ENCODE measurements at places on chromosomes 4 and X.

DNA sequence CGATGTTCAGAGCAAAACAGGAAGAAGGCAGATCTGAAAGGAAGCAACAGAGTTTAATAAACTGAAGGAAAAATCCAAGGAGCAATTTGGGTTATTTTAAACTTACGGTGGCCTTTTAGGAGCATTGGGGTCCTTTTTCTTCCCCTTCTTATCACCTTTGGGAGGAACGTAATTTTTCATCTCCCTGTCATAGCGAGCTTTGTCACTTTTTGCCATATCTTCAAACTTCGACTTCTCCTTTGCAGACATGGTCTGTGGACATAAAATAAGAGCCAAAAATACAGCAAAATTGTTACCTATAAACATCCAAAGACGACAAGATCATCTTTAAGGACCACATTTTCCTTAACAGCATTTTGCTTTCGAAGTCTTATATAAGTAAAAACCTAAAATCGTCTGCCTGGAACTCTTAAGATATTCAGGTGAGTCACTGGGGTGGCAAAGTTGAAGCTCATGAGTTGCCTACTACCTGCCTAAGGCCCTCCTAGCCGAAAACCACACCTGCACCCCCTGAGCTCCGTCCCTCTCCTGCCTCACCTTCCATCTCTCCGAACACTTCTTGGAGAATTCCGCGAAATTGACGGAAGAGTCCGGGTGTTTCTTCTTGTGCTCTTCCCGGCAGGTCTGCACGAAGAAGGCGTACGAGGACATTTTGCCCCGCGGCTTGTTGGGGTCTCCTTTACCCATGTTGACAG is 1.0 kb downstream of the HMGB2 start:
- DNase-seq: peak; percentile 22

GRCh38 chr4:7781366-7781765 is 158.3 kb downstream of the AFAP1 start:
- no peak for DNase-seq

DNA sequence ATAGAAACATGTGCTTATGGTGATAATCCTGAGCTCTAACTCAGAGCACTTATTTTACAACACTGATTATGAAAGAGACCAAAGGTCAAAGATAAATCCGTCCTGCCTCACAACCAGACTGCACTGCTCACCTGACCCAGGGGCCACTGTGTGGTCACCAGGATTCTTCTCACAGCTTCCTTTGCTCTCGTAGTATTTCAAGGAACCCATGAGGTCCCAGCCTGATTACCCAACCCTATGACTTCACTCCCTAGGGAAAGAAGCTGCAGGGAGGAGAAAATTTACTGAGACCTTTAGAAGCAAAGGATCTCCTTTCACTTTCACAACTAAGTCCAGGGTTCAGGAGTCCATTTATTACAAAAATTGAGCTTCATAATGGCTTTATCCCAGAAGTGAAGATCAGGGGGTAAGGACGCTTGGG is 9.6 kb downstream of the SLC25A5 start:
- DNase-seq: no peak

DNA sequence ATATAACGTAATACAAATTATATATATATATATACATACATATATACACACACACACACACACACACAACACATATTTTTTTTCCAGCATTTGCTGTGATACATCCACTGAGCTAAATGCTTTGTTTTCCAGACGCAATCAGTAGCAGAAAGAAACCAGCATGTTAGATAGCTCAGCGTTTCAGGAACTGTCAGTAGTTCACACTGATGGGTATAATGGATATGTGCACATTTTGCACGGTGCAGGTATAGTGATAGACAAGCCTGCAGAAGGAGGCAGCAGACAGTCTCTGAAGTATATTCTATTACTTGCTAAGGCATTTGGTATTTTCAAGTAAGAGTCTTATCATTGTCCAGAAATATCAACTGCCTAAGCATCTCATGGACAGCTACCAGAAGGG is 741.6 kb upstream of the HS3ST1 start:
- no peak for DNase-seq

- DNase-seq: no peak
Measured at GRCh38 chr4:127922226-127922625, 41.5 kb downstream of the PLK4 start.

DNA sequence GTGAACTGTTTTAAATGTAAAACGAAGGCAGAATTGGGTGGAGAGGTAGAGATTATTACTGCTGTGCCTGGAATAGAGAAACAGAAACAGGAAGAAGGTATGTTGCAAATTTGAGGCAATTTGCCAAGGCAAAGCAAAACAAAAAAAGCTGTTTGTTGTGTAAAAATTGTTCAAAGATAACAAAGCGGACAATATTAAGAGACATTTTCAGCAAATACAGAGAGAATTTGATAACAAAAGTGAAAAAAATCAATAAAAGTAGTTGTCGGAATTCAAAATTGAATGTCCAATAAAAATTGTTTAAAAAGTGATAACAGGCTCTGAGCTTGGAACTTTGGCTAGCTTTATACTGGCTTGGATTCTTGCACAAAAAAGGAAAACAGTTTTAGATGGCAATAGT is 14.4 kb upstream of the SMS start:
- DNase-seq: no peak

- DNase-seq: no peak
Measured at GRCh38 chrX:132957211-132958090, 978 bp downstream of the HS6ST2 start.

- DNase-seq: peak; percentile 75
Measured at GRCh38 chr4:119286377-119287002, 35.4 kb downstream of the FABP2 start.

DNA sequence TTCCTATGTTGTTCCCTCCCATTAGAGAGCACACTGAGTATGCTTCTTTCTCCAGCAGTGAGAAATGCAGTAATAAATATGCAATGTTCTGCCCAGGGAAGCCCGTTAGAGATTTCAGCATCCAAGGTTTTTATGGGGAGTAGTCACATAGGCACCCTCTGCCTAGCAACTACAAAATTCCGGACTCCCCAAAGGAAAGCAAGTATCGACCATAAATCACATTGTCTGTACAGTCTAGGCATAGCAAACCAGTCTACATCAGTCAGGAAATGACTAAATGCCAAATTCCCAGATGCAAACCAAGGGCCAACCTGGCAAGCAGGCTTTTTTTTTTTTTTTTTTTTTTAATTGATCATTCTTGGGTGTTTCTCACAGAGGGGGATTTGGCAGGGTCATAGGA is 34.8 kb downstream of the GPR101 start:
- no peak for DNase-seq

GRCh38 chr4:151666501-151666900 is 94.3 kb downstream of the GATB start:
- DNase-seq: no peak

DNA sequence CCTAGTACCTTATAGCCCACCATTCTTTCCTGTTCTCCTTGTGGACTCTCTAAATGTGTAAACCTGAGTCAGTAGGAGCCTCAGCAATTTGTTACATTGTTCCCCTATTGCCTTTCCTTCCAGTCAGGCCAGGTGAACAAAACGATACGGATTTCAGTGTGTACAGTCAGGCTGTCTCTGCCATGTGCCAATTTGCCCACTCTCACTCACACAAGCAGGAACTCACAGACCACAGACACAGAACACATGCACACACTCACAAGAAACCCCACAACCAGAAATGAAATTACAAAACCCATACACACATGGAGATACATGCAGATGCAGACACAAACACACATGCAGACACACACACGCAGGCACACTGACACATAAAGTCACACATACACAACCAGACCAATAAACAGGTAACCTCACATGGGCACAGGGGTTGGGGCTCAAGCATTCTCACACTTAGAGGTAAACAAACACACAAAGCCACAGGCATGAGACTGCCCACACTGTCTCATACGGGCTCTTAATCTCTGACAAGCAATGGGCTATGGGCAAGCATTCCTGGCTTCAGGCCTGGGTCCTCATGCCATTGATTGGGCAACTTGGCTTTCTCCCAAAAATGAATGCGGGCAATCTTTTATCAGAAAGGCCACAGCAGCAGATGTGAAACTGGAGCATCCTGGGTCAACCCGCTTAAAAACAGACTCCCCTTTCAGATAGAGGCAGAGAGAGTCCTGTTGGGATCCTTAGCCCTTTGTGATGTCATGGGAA is 68.7 kb downstream of the NBDY start:
- no peak for DNase-seq

DNA sequence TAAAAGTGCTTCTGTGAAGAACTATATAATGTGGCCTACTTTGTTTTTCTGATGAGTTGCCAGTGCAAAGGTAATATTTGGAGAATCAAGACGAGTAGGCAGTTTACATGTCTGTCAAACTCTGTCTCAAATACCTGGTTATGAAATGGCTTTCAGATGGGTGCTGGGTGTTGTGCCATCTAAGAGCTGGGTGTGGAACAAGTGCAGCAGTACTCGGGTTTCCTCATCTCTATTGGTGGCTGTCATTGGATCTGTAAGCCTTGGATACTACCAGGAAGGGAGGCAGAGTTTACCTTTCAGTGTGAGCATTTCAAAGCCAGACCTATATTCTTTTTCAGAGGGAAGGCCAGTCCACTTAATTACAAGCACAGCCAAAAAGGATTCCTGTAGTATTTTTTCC is 37.2 kb downstream of the MTM1 start:
- no peak for DNase-seq

DNA sequence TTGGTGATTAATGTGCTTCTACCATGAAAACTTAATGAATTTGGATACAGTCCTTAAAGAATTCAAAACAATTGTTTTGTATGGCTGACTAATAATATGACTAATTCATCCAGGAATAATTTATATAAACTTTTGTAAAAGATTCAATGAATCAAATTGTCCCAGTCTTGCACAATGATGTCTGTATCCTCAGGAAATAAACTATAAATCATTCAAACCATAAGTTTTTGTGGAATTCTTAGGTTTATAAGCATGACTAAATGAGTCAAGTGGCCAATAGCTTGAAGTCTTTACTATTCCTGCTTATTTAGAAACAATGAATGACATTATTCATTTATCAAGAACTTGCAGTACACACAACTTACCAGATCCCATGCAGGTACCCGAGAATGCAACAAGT is 935.0 kb upstream of the INTU start:
- DNase-seq: no peak

DNA sequence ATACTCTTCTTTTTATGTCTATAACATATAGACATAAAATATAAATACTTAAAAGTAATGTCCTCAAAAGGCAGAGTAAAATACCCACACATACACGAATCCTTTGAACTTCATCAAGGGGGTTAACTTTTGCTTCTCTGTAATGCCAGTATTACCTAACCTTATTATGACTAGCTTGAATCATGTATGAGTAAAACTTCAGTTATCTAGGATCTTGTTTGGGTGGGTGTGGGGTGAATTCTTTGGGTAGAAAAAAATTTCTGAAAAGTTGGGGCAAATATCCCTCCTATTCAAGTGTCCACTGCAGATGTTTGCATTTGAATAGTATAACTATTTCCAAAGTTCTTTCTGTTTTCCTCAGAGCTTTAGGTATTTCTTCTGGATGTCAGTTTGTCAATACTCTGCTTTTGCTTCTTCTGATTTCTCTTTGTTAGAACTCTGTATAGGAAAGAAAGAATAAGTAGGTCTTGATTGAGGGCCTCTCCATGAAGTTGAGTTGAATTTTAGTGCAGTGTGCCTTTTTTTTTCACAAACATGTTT is 173.8 kb downstream of the ADGRL3 start:
- DNase-seq: no peak

- no peak for DNase-seq
Measured at GRCh38 chrX:9298221-9298620, 166.6 kb upstream of the TBL1X start.

- no peak for DNase-seq
Measured at GRCh38 chrX:150454083-150454482, 91.0 kb downstream of the MAMLD1 start.

- DNase-seq: no peak
Measured at GRCh38 chr4:108833046-108833445, 70.2 kb upstream of the ETNPPL start.

DNA sequence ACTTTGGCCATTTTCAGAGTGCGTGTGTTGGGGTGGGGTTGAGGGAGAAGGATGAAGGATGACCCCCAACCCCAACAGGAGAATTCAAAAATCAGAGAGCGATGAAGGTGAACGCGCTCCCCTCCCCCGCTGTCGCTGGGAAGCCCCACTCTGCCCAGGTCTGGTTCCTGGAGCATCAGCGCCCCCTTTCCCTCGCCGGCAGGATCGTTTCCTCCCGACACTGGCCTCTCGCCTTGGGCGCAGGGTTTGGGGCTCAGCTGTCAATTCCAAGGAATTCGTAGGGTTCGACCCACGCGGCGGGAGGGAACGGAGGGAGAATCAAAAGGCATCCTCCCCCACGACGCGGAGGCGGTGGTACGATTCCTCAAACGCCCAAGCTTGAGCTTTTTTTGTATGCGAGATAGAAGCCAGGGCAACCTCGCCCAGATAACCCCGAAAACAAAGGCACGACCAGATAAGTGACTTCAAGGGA is 1.0 kb upstream of the PDGFRA start:
- peak; percentile 45 for DNase-seq

- peak; percentile 90 for DNase-seq
Measured at GRCh38 chr4:154707877-154708276, 35.9 kb upstream of the LRAT start.

- no peak for DNase-seq
Measured at GRCh38 chr4:4818415-4819212, 40.9 kb upstream of the MSX1 start.

GRCh38 chrX:107632346-107632745 is 4.0 kb downstream of the PRPS1 start:
- no peak for DNase-seq

DNA sequence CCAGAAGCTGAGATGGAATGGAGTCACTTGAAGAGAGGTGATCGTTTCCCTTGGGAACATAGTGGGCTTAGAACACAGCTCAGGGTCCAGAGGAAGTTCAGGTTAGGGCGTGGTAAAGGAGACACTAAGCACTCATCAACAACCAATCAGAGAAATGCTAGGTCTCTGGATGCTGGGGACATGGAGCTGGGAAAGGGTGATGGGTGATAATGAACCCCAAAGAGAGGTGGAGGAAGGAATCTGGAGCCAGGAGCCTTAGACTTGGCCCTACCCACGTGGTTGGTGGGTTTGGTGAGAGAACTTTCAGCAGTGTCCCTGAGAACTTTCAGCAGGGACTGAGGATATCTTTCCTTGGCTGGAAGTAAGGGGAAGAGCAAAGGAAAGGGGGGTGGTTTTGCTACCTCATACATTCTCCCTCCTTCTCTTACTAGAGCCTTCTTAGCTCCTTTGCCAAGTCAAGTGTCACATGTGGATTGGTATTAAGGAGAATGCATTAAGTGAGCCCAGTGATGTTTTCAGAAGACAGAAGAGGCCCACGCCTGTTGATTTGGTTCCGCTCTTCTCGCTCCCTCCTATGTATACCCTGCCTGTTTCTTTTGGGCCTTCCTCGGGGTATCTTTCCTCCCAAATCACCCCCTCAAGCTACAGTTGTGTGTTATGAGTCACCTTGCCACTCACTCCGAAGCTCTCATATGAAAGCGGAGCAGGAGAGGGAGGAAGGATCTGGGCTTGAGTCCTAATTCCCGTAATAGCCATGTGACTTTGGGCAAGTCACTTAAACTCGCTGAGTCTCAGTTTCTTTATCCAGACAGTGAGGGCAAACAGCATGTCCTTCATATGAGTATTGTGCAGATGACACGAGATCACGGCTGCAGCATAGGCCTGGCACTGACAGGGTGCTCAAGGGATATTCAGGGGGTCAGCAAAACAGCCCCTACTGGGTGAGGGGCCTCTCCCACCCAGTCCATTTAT is 63.1 kb downstream of the TSC22D3 start:
- DNase-seq: no peak

GRCh38 chr4:123616951-123617461 is 220.4 kb downstream of the SPRY1 start:
- peak; percentile 97 for DNase-seq

Data from pons (tissue), 1 donor.